RKO (cell line): ENCODE measurements at places on chromosomes 1 and 21.

GRCh38 chr1:232937741-232938375 lies 12.6 kb upstream of the NTPCR start:
- DNase-seq, result no peak

DNA sequence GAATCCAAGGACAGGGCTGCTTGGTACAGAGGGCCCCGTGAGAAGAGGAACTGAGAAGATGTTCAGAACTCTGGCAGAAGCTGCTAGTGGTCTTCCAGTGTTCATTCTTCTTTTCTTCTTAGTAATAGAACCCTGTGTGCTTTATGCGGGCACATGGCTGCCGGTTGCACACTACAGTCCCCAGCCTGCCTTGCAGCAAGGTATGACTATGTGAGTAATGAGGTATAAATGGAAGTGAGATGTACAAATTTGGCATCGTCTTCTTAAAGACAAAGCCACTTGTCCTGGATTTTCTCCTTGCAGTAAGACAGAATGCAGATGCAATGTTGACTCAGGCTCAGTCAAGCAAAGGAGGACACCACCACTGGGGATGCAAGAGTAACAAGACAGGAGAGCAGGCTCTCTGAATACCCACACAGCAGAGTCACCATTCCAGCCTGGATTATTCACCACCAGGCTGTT lies 15.0 kb upstream of the ATP1B1 start:
- peak; percentile 14 for DNase-seq

DNA sequence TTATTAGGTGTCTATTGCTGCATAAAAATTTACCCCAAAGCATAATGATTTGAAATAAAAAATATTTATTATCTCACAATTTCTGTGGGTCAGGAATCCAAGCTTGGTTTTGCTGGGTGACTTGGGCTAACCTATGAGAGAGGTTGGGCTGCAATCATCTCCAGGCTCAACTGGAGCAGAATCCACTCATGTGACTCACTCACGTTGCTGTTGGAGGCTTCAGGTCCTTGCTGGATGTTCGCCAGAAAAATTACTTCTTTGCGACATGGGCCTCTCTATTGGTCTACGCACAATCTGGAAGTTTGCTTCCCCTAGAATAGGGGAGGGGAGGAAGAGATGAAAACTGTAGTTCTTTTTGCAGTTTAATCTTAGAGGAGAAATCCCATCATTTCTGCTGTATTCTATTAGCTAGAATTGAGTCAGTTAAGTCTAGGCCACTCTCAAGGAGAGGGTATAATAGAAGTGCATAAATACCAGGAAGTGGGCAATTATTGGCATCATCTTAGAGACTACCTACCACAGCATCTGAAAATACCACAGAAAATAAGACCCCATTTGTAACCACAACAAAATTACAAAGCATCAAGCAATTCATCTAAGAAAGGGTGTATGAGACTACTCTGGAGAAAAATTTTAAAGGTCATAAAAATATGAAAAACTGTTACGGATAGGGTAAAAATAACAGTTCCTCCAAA lies 5.7 kb upstream of the FASLG start:
- DNase-seq, result no peak

- no peak for DNase-seq
Measured at GRCh38 chr1:147480565-147480935, 60.8 kb upstream of the BCL9 start.

DNA sequence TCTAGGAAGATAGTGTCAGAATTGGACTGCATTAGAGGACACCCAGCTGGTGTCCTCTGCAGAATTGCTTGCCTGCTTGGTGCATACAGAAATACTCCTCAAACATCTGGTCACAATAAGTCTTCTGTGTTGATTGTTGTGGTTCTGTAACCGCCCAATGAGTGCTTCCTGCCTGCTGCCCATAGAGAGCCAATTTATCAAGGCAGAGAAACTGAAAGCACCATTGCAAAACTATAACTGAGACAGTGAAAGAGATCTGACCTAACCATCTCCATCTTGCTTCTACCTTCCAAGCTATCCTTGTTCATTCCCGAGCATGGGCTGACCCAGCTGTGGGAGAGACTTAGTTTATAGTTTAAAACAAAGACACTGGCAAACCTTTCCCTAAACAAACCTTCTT lies 462.4 kb upstream of the RGS18 start:
- DNase-seq, result no peak

- no peak for DNase-seq
Measured at GRCh38 chr1:198220428-198220827, 63.6 kb downstream of the NEK7 start.

GRCh38 chr1:150281221-150281757 lies 1.1 kb upstream of the CIART start:
- DNase-seq, result peak; percentile 81

DNA sequence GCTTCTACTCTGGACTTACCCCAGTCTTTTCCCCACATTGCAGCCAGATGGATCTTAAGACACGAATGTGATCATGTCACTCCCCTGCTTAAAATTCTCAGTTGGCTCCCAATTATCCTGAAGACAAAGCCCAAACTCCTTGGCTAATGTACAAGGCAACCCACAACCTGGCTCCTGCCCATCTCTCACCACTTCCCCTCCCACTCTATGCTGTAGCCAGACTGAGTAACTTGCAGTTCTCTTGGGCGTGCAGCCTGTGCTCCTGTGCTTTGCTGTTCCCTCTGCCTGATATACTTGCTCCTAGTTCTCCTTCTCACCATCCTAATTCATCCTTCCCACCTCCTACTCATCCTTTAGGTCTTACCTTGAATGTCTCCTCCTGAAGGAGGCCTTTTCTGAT lies 56.2 kb downstream of the LGR6 start:
- no peak for DNase-seq

GRCh38 chr21:42558368-42558767 lies 44.7 kb downstream of the SLC37A1 start:
- no peak for DNase-seq

DNA sequence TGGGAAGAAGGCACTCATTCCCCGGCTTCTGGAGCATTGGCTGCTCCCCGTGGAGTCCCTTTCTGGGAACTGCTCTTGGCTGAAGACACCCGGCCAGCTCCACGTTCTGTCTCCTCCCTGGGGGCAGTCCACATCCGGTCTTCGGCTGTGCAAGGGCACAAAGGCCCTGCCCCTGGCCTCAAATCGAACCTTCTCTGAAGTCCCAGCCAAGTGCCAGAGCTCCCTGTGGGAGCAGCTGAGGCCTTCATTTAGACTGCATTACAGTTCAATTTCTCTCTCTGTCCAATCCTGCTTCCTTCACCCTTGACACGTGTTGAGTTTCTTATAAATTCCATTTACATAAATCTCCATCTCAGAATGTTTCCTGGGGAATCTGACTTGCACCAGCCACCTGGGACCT lies 132.9 kb upstream of the POU3F1 start:
- no peak for DNase-seq

GRCh38 chr1:14482784-14483450 lies 115.6 kb upstream of the KAZN start:
- no peak for DNase-seq

- no peak for DNase-seq
Measured at GRCh38 chr1:225928186-225929175, 4.4 kb upstream of the PYCR2 start.
